ENCODE measurements at places on chromosomes 2 and 18.

- no peak overlapping the region for H3K4me3 ChIP-seq
- no peak for DNase-seq
- no peak overlapping the region for H3K27ac ChIP-seq
- peaks cover 2% of the 10 kb centered on the region for H3K4me1 ChIP-seq
- no peaks in the 10 kb centered on the region for H3K36me3 ChIP-seq
- H3K27me3 ChIP-seq: peaks cover 17% of the 10 kb centered on the region
Measured at GRCh38 chr2:106537791-106538191, 50.6 kb downstream of the CD8B2 start.

GRCh38 chr2:191176305-191176704, 25.5 kb upstream of the STAT4 start:
- peaks cover 84% of the 10 kb centered on the region for H3K4me1 ChIP-seq
- no peak for DNase-seq
- peak overlapping the region; percentile 21 for H3K4me3 ChIP-seq
- H3K36me3 ChIP-seq: no peaks in the 10 kb centered on the region

DNA sequence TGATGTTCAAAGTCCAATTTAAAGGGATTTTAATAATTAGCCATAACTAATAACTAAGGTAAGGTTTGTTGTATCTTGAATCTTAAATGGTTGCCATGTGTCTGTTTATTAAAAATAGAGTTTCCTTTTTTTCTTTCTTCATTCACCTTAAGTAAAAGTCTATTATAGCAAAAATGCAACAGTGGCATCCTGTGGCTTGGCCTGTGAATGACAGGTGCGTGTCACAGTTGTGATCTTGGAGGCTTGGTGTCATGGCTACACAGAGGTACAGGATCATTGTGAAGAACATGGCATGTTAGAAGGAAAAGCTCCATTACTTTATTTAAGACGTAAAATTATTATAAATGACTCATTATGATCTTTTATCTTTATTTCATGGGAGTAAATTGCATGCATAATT, 246.1 kb downstream of the BCL2 start:
- DNase-seq: no peak
- H3K4me3 ChIP-seq: no peak overlapping the region
- H3K27me3 ChIP-seq: peaks cover 15% of the 10 kb centered on the region

- no peaks in the 10 kb centered on the region for H3K4me1 ChIP-seq
- H3K36me3 ChIP-seq: no peaks in the 10 kb centered on the region
- H3K27me3 ChIP-seq: peaks cover 5% of the 10 kb centered on the region
- no peak overlapping the region for H3K4me3 ChIP-seq
Measured at GRCh38 chr2:100126201-100126600, 16.2 kb downstream of the AFF3 start.

GRCh38 chr2:120736624-120737339, 1.1 kb downstream of the GLI2 start:
- 0 out of 2 replicates have a peak, but pooled peaks cover 2% of the 10 kb centered on the region for H3K27me3 ChIP-seq
- peak overlapping the region; percentile 98 for H3K4me3 ChIP-seq
- peaks cover 9% of the 10 kb centered on the region for H3K36me3 ChIP-seq
- peak; percentile 76 for DNase-seq
- H3K27ac ChIP-seq: peak overlapping the region; percentile 90

DNA sequence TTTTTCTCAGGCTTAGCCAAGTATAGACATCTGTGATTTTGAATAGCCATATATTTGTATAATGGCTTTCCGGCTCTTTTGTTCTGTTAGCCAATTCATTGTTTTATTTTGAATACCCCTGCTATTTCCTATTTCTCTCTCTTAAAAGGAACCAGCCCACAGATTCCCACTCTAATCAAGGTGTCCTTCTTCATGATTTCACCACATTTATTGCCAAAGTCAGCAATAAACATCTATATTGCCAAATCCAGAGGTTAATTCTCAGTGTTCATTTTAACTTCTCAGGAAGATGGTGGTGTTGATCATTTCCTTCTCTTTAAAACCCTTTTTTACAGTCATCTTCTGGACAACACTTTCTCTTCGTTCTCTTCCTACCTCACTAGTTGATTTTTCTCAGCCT, 13.1 kb upstream of the ITPRID2 start:
- DNase-seq: no peak
- no peaks in the 10 kb centered on the region for H3K4me1 ChIP-seq
- H3K27ac ChIP-seq: no peak overlapping the region
- no peak overlapping the region for H3K4me3 ChIP-seq
- H3K27me3 ChIP-seq: no peaks in the 10 kb centered on the region

- no peak overlapping the region for H3K27ac ChIP-seq
- H3K27me3 ChIP-seq: peaks cover 8% of the 10 kb centered on the region
- H3K36me3 ChIP-seq: no peaks in the 10 kb centered on the region
- DNase-seq: no peak
- H3K4me3 ChIP-seq: no peak overlapping the region
Measured at GRCh38 chr2:133508546-133509165, 59.6 kb downstream of the NCKAP5 start.

DNA sequence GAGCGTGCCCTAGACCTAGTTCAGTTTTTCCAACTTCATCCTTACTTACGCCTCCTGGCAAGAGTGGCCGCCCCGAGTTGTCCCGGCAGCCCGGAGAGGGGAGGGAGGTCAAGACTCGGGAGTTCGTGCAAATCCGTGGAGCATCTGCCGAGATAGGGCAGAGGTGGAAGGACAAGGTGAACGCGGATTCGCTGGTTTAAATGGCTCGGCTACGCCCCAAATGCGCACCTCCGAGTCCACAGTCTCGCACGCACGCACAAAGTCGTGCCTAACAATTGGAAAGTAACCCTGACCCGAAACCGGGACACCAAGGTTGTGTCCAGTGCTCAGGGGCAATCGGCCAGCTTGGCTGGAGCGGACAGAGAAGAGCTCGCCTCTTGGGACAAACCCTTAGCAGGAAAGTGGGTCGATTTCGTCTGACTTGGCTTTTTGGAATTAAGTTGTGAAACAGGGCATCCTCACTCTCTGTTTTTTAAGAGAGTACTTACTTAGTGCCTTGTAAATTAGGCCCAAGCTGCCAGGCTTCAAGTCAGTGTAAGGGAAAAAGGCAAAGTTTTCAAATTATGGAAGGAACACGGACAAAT, 726 bp upstream of the SS18 start:
- no peak for DNase-seq
- H3K4me1 ChIP-seq: peaks cover 33% of the 10 kb centered on the region
- peak overlapping the region; percentile 96 for H3K27ac ChIP-seq

DNA sequence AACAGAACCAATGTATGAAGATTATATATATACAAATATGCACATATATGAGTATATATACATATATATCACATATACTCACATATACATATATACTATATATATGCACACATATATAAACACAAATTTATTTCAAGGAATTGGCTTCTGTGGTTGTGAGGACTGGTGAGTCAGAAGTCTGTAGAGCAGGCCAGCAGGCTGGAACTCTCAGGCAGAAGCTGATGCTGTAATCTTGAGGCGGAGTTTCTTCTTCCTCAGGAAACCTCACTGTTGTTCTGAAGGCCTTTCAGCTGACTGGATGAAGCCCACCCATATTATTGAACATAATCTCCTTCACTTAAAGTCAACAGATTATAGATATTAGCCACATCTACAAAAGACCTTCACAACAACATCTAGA, 143.9 kb upstream of the CREB1 start:
- peak; percentile 23 for DNase-seq
- no peaks in the 10 kb centered on the region for H3K27me3 ChIP-seq
- no peak overlapping the region for H3K4me3 ChIP-seq
- peaks cover 9% of the 10 kb centered on the region for H3K36me3 ChIP-seq

DNA sequence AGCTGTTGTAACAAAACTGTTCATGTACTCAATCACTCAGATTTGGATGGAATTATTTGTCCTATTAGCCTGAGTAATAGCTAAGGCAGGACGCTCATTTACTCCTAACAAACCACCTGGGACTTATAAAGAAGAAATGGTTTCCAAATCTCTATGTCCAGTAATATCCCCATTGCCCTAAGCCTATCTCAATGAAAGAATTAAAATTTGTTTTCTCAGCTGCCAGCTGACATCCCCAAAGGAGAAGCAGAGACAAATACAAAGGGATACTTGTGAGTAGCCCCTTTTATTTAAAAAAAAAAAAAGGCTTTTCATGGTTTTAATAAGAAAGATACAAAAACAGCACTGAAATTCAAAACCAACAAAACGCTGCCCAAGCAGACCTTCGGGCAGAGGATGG, 211.4 kb upstream of the PARD3B start:
- no peak overlapping the region for H3K27ac ChIP-seq
- peaks cover 46% of the 10 kb centered on the region for H3K4me1 ChIP-seq
- H3K36me3 ChIP-seq: peaks cover 16% of the 10 kb centered on the region

DNA sequence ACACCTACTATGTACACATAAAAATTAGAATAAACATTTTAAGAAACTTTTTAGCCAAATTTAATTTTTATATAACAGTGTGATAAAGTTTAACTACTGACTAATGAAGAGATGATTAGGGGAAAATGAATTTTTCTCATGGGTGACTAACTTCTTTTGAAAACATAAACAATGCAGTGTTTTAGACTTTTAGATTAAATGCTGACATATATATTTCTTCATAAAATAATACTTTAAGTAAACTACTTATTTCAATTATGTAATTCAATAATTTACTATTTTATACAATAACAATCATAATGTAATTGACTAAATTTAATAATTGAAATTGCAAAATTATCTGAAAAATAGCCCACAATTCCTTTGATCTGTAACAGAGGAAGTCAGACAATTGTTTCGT, 233.3 kb upstream of the PXDN start:
- H3K27ac ChIP-seq: no peak overlapping the region
- no peaks in the 10 kb centered on the region for H3K36me3 ChIP-seq
- H3K4me3 ChIP-seq: no peak overlapping the region
- H3K4me1 ChIP-seq: no peaks in the 10 kb centered on the region
- DNase-seq: no peak

DNA sequence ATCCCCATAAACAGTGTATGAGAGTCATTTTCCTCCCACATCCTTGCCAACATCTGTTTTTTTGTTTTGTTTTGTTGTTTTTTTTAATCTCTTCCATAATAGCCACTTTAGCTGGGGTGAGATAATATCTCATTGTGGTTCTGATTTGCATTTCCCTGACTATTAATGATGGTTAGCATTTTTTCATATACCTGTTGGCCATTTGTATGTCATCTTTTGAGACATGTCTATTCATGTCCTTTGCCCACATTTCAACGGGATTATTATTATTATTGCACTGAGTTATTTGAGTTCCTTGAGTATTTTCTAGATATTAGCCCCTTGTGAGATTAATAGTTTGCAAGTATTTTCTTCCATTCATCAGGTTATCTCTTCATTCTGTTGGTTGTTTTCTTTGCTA, 223.3 kb downstream of the LPIN1 start:
- DNase-seq: no peak
- H3K36me3 ChIP-seq: peaks cover 9% of the 10 kb centered on the region
- no peak overlapping the region for H3K27ac ChIP-seq
- peaks cover 4% of the 10 kb centered on the region for H3K4me1 ChIP-seq

DNA sequence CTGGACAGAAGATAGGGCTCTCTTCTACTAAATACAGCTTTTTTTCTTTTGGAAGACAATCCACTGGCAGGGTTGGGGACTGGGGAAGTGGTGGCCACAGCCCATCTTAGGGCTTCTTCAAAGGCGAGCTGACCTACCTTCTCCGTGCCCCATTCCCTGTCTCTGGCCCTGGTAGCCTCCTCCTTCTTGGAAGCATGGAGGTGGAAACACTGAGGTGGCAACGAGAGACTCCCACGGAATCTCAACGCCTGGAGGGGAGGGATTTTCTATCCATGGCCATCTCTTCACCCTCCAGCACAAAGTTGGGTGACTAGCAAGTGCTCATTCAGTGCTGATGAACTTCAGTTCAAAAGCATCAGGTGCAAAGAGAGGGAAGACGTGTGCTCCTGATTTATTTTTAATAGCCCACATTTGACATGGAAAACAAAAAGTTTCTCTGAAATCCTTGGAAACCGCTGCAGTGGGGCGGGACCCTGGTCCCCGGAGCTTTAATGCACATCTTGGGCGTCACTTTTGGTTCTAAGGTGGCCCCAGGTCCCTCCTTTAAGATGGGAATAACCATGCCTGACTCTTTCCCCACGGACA, 633 bp upstream of the ARMC9 start:
- peaks cover 13% of the 10 kb centered on the region for H3K36me3 ChIP-seq
- no peak for DNase-seq
- H3K4me1 ChIP-seq: peaks cover 41% of the 10 kb centered on the region
